GM18507 (cell line): ENCODE measurements at places on chromosomes 1 and 21.

DNA sequence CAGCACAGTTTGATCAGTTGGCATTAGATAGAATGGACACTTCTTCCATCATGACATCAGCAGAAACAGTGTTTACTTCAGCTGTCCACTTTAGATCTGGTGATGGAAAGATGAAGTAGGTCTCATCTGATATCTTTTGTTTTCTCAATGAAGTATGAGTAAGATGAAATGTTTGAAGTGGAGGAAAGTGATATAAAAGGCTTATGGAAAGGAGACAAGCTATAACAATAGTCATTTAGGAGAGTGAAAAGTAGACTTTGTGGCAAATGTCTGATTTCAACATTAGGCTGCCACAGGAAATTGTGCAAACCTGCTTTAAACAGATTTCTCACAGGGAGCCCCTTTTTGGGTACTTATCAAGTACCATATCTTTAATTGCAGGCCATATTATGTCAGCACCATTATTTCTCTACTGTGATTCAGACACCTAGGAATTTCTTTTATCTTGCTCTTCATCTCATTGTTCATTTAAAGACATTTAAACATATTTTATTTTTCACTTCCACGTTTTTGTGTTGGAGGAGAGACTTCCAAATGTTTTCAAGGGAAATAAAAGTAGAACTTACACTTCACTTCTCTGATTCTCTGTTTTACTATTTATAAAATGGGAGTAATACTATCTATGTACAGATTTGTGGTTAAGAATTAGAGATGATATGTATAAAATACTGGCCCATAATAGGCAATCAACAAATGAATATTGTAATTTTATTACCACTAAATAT, 18.1 kb downstream of the PDC start:
- no peak for DNase-seq

DNA sequence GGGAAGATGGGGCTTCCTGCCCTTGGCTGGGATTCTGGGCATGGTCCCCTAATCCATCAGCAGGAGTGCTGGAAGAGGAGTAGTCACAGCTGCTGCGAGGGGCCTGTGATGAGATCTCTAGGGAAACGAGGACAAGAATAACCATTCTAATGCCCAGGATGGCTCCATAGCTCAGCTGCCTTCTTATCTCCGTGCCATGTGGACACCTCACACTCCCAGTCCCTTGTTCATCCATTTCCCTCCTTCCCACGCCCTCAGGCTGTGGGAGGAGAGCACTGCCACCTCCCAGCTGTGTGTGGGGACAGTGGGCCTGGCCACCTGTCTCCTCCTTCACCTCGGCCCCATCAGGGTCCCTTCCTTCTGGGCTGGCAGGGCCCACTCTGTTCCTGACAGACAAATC, 16.1 kb upstream of the ETV3 start:
- DNase-seq, result no peak

DNA sequence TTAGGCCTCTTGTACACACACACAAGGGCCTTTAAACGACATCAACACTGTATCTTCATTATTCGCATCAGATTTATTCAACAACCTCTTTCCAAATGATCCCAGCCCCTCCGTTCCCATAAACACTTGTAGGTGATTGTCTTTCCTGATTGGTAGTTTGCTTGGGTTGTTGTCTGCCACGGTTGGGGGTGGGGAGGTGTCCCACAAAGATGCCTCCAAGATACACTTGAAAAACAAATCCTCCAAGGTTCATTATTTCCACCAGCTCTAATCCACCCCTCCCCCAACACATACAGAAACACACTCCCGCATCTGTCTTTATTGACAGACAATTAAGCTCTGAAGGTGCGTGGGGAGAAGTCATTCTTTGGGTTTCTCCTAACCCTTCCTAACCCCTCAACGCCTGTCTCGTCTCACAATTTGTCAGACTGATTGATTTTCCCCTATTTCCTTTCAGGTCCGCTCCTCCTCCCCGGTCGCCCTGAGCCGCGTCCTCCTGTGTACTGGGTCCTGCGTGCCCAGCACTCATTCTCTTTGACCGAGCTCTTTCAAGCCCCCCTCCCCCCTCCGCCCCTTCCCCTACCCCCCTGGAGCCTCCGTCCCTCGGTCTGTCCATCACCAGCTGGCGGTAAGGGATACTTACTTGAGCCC, 1.4 kb downstream of the WDR26 start:
- no peak for DNase-seq

DNA sequence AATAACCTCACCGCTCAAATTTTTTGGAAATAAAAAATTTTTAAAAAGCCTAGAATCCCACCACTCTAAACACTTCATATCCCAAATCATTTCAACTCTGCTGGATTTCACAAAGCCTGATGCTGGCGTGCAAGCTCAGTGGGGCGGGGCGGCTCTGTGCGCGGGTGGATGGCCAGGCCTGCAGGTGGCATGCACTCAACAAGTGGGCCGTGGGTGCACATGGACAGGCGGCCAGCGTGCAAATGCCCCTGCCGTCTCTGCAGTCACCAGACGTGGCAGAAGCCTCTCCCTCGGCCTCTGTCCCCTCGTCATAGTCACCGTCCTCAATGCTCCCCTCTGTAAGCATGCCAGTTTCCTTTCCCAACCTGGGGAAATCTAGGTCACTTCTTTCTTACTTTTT, 6.6 kb upstream of the PDE9A start:
- DNase-seq, result no peak

- no peak for DNase-seq
These were observed 199.5 kb downstream of the TPR start for GRCh38 chr1:186175588-186175987.

DNA sequence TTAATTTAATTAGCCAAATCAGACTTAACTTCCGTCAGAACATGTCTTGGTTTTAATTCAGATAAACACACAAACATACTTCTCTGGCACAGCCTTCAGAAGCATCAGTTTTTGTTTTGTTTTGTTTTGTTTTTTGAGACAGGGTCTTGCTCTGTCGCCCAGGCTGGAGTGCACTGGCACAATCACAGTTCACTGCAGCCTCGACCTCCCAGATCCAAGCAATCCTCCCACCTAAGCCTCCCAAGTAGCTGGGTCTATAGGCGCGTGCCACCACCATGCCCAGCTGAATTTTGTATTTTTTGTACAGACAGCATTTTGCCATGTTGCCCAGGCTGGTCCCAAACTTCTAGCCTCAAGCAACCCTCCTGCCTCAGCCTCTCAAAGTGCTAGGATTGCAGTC, 34.7 kb downstream of the MDM4 start:
- DNase-seq, result no peak

- no peak for DNase-seq
These were observed 78.4 kb downstream of the PEX14 start for GRCh38 chr1:10553118-10553517.

DNA sequence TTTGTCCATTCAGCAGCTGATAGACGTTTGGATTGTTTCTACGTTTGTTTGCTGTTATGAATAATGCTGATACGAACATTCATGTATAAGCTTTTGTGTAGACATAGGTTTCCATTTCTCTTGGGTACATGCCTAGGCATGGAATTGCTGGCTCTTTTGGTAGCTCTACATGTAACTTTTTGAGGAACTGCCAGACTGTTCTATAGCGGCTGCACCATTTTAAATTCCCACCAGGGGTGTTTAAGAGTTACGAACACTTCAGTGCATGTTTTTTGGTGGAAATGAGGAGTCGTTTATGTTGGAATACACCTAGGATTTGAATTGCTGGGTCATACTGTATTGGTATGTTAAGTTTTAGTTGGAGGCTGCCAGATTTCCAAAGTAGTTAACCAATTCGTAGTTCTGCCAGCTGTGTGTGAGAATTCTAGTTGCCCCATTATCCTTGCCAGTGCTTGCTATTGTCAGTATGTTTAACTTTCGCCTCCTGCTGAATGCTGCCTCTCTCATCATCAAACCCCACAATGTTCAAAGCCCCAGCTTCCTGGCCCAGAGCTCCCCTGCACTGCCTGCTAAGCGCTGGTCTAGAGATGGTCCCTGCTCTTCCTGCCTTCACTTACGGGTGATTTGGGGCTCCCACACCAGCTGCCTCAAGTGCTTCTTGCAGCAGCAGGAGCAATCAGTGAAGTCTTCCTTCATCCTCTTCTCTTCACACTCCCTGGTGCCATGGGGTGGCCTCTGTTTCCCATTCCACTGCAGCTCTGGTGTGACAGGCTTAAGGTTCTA, 81.0 kb downstream of the MAN1C1 start:
- no peak for DNase-seq
